ENCODE measurements at places on chromosomes 5 and 9.

DNA sequence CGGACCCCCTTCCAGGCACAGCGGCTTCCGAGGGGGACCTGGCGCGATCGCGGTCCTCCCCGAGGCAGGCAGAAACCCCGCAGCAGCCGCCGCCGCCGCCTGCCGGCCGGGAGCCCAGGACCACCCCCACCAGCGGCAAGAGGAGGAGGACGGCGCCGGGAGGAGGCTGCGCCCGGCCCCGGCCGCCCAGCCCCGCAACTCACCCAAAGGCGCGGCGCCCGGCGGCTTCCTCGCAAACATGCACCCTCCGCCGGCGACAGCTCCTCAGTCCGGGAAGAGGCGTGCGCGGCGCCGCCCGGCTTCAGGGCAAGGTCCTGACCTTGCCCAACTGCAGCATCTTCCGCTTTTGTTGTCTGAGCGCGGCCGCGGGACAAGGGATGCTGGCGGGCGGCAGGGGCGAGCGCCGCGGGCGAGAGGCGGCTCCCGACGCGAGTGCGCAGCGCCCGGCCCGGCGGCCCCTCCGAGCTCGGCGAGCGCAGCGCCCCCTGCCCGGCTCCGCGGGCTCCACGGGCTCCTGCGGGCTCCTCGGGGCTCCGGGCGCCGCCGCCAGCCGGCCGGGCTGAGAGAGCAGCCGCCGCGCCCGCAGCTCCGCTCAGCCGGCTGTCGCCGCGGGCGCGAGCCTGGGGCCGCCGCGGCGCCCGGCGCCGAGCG, 507 bp downstream of the CTNND2 start:
- no peak for DNase-seq

DNA sequence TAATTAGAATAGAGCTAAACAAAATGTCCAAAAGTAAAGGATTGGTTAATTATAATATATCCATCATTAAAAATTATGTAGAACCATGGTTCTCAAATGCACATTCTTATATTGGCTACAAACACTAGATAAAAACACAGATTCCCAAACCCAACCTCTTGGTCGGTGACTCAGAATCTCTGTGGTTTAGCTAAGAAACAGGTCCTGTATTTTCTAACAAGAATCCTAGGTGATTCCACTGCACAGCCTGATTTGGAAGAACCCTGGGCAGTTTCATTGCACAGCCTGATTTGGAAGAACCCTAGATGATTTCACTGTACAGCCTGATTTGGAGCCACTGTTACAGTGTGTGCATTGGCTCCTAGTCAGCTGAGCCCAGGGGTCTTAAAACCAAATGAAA, 67.9 kb downstream of the KIAA1958 start:
- no peak for DNase-seq

GRCh38 chr5:124124711-124125229, 612.8 kb downstream of the CSNK1G3 start:
- DNase-seq = no peak

DNA sequence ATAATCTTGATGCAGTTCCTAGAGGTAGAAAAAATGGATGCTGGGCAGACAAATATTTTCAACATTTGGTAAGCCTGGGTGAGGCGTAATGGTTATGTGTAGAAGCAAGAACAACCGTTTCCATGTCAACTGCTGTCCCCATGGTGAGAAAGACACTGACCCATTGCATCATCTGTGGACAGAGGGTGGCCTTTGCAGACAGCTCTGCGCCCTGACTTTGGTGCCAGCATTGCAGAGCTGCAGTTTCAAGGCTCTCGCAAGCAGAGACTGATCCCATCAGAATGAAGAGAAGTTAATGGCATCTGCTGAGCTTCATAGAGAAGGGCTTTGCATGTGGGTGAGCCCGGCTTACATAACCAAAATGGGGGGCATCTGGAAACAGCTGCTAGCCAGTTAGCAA, 179.0 kb upstream of the ADRA1B start:
- no peak for DNase-seq

DNA sequence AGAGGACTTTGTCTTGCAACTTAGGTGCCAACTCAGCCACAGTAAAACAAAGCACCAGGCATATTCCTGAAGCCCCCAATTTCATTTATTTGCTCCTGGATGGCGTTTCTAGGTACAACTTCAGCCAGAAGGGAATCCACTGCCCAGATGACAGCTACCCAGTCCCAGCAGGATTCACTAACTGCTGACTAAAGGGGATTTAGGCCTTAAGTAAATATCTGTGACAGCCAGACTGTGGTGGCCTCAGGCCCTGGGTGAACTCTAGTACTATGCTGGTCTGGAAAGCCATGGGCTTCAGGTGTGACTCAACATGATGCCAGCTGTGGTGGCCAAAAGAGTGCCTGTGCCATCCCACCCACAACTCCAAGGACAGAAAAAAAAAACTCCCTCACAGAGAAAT, 396.1 kb upstream of the CCNG1 start:
- no peak for DNase-seq

DNA sequence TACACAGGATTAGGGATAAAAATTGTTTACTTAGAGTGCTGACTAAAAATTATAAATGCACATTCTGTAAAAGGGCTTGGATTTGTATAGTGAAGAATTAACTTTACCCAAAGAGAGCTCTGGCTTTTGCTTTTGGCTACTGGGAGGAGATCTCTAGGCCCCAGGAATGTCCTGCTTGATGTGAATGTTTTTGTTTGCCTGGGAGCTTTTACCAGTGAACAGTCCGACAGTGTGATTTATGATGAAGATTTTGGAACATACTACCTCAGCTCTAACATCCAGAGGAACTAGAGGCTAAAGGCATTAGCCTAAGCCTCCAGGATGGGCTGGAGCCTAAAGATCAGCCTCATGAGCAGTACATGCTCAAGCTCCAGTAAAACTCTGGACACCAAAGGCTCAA, 103.7 kb upstream of the RFX3 start:
- DNase-seq = no peak

DNA sequence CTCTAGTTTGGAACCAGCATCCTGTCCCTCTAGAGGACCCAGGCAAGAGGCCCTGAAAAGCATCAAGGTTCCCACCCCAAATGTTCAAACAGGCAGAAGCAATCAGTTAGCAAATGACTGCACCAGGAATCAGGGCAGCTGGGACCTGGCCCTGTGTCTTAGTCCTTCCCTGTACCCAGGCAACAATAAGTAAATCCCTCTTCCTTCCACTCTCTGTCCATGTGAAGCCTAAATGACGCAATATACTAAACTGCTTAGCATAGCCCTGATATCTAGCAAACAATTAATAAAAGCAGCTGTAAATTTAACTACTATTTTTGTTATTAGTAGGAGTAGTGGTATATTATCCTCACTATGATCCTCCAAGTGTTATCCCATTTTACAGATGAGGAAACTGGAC, 13.2 kb upstream of the ADRA1B start:
- no peak for DNase-seq

DNA sequence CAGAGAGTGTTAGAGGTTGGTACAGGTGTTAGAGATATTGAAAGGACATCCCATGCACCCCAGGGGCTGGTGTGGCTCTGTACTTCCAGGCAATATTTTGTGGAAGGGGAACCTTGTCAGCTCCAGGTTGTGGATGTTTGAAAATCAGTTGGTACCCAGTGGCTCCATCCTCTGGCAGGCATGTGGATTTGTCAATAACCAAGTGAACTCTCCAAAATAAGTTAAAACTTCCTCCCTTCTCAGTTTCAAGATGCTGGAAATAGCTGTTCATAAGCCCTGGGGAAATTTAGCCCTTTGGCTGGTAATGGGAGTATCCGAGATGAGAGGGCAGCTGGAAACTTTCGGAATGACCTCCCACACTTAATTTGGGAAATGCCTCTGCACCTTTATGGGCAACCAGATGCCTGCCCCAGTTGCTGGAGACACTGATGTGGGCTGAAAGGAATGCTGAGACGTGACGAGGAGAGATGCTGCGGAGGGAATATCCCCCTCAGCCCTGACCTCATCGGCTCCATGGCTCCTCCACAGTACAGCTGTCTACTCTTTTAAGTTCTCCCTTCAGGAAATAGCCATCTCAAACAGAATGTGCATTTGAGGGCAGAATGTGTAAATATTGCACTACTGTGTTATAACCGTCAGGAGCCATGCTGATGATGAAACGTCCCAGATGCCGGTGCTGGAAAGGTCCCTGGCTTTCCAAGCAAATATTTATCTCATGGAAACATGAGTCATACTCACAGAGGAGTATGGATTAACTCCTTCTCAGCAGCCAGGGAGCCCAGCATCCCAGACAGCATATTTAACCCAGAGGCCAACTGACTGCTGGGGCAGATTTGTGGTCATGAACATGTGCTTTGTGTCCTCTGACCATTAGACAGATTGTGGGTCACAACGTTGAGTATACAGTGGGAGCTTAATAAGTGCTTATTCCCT, 29.5 kb downstream of the TGFBI start:
- DNase-seq = no peak

DNA sequence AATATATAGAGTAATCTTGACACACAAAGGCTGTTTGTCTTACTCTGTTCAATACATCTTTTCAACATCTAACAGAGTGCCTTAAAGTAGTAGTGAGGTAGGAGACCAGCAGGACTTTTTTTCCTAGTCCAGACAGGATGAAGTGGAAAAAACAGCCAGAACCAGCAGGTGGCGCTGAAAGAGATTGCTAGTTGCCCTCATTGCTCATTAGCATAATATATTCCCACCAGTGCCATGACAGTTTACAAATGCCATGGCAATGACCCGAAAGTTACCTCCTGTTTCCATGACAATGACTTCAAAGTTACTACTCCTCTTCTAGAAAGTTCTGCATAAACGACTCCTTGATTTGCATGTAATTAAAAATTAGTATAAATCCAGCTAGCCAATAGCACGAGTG, 387.4 kb downstream of the ACTL7B start:
- no peak for DNase-seq

GRCh38 chr5:139278540-139279274, 14.8 kb upstream of the MATR3 start:
- no peak for DNase-seq

DNA sequence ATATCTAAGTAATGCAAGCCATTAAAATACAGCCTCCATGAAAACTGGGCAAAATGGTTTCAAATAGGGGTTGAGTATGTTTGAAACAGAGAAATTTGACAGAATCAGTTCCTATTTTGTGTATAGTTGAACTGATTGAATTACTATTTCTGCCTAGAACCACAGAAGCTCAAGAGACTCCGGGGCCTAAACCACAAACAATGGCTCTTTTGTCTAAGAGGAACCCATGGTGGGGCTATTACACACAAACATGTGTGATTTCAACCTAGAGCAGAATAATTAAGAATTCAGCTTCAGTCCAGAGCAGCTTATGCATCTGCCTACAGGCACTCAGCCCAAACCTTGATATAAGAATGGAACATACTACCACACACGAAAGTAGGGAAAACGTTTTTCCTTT, 171.2 kb upstream of the MPDZ start:
- no peak for DNase-seq

DNA sequence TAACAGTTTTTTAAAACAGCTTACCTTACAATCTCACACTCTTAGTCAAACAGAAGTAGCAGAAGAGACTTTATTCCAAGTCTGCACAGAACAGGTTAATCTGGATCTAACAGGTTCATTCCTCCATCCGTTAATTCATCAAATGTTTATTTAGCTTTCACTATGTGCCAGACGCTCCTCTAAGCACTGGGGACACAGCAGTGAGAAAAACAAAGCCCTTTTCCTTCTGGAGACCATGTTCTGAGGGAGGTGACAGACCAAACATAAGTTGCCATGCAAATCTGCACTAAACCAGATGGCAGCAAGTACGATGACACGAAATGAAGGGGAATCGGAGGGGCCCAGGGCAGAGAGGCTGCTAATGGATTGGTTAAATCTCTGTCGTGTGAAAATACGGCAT, 17.1 kb upstream of the GLIPR2 start:
- DNase-seq = no peak
